ENCODE measurements at places on chromosomes 4 and X. TPM values are rescaled to one million over a fixed set of nuclear protein-coding genes. Genes with fewer than 3 reads are reported as not detected.
A peak's percentile ranks its signal among the peaks of the same experiment; 100 is the strongest.

EGF gene
- 0.14 TPM for total RNA-seq

NEXMIF gene
- total RNA-seq, result 1.7 TPM

NAA11 gene
- not detected for total RNA-seq

FOXR2 gene
- total RNA-seq, result not detected

GRCh38 chrX:52424656-52425055, 55.8 kb downstream of the XAGE2 start:
- no peak for DNase-seq

- no peak for DNase-seq
These were observed 27.1 kb upstream of the TAPT1 start for GRCh38 chr4:16253127-16253960.

GRCh38 chr4:25984796-25985195, 70.8 kb downstream of the SMIM20 start:
- no peak for DNase-seq

DNA sequence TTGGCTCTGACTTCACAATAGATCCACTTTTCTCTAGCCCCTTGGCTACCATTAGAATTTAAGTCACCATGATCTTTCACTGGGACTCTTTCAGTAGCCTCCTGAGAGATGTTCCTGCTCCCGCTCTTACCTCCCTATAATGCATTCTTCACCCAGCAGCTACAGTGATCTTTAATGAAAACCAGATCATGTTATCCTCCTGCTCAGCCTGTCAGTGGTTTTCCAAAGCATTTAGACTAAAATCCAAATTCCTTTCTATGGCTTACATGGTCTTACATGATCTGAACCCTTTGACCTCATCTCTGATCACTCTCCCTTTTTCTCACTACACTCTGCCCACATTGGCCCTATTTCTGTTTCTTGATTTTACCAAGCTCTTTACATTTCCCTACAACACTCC, 18.3 kb upstream of the RPS6KA3 start:
- DNase-seq, result no peak

DNA sequence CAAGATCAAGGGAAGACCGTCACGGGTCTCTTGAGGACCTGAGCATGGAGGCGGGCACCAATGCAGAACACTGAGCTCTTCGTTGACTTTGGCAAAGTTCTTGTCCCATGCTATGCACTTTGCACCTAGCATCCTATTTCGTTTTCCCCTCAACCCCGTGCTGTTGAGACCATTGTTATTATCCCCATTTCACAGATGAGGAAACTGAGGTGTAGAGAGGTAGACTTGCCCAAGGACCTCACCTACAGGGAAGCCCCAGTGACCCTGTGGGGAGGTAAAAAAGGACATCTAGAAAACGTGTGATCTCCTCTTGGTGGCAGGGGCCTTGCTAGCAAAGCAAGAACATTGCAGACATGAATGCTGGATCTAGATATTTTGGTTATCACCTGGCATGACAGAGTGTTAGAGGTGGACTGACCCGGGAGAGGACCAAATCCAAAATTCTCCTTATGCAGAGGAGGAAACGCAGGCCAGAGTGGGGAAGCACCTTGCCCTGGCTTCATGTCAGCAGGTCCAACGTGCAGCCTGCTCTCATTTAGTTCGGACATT, 48.5 kb downstream of the SEPSECS start:
- DNase-seq, result no peak

- peak; percentile 35 for DNase-seq
These were observed 68.7 kb downstream of the CRMP1 start for GRCh38 chr4:5824227-5824626.

DNA sequence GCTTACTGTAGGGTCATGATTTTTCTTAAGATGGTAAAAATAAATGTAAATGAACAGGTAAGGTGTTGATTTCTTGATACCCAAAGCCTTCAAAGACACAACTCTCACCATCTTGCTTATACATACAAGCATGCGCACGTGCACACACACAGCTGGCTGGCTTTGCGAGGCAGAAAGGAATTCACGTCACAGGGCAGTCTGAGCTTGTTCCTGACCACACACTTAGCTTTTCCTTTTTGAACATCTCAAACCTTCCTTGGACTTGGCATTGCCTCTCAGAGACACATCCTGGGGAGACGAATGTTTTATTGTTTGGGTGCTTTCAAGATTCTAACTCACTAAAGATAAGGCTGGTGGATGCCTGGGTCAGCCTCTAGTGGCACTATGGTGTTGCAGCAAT, 175.0 kb downstream of the NHS start:
- DNase-seq, result no peak

- DNase-seq, result no peak
These were observed 2.8 kb downstream of the SH3D19 start for GRCh38 chr4:151322570-151322969.
